ENCODE measurements at places on chromosomes 3 and 15.

GRCh38 chr3:170442947-170443346, 24.3 kb downstream of the CLDN11 start:
- no peak for DNase-seq

GRCh38 chr15:71612397-71612722, 198.0 kb upstream of the NR2E3 start:
- peak; percentile 63 for DNase-seq

DNA sequence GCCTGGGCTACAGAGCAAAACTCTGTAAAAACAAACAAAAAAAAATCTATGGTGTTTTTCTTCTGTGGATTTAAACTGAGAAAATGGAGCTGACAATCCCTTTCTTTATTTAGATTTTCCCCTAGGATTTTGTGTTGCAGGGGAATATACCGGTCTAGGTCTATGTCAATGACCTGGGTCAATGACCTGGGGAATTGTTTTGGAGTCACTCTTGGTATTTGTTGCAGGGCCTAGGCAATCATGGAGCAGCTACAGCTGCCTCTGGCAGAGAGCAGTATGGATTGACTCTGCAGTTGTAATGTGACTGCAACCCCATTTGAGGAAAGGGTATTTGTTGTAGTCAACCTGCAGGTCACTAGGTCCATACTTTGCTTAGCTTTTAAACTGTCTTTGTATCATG, 37.6 kb upstream of the SLC7A14 start:
- DNase-seq: no peak

GRCh38 chr3:127077068-127077467, 94.2 kb downstream of the PLXNA1 start:
- no peak for DNase-seq

DNA sequence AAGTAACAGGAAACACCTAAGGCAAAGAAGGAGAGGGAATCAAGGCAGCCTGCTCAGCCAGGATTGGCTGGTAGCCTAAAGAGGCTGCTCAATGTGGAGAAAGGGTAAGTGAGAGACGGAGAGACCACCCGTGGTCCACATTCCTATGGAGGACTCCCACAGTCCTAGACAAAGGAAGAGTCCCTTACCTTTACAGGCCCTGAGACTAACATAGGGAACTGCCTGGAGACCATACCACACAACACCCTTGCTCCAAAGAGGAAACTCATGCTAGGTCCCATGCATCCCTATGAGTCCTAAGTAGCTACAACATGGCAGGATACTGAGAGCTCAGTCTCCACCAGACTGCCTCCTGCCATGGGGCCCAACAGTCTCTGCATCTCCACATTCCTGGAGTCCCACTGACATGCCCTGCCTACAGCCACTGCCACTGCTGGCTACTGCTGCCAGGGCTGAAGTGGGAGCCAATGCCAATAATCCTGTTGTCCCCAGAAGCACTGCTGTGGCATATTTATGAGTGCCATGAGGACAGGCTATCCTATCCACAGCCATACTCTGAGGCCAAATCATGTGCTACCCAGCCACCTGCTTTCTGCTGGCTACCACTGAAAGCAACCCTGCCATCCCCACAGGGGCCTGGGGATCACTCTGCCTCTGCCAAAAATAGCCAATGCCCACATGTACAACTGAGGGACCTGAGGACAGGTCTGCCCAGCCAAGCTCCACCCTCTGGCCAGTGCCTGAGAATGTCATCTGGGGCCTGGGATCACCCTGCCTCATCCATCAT, 45.0 kb downstream of the COPS2 start:
- no peak for DNase-seq

GRCh38 chr3:118380576-118380975, 654.1 kb downstream of the IGSF11 start:
- DNase-seq: no peak

- no peak for DNase-seq
Observed at GRCh38 chr3:174444391-174444790, 414.7 kb upstream of the NAALADL2 start.

DNA sequence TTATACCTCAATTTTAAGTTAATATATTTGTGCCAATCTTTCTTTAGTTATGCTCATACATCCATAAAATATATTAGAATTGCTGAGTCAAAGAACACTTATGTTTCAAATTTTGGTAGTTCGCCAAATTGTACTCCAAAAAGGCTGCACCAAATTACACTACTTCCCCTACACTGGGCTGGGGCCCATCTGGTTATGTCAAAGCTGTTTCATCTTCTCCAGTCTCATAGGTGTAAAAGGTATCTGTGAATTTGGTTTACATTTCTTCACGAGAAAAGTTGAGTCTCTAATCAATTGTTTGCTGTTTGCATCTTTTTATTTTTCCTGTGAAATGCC, 706 bp downstream of the FSIP1 start:
- peak; percentile 23 for DNase-seq

DNA sequence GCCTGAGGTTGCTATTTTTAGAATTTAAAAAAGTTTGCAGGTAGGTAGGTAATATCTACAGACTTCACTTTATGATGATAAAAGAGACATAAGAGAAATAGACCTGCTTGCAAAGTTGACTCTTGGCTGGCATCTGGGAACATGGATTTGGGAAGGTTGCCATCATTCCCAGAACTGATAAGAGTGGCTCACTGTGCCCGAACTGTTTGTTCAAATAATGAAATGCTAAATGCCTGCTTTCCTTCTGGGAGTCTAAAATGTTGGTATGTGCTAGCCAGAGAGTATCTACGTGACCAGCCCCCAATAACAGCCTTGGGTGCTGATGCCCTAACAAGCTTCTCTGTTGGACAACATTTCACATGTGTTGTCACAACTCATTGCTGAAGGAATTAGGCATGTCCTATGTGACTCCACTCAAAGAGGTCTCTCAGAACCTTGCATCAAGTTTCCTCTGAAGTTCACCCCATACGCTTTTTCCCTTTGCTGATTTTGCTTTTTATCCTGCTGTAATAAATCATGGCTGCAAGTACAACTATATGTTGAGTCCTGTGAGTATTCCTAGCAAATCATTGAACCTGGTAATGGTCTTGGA, 95.5 kb downstream of the FHIT start:
- no peak for DNase-seq

- DNase-seq: no peak
Observed at GRCh38 chr3:21703291-21703690, 47.7 kb downstream of the ZNF385D start.

DNA sequence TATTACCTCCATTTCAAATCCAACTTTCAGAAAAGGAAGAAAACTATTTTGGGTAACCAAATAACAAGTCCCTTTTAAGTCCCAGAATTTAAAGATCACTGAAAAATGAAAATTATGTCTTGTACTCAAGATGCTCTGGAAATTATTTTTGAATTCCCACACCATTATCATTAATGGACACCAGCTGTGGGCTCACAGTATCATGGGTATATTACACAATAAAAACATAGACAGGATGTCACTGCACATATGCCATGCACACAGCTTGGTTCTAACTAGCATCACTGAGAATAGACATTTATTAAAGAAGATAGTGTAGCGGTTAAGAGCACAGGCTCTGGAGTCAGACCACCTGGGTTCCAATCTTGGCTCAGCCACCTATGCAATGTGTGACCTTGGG, 130.4 kb downstream of the FRMD5 start:
- DNase-seq: no peak

DNA sequence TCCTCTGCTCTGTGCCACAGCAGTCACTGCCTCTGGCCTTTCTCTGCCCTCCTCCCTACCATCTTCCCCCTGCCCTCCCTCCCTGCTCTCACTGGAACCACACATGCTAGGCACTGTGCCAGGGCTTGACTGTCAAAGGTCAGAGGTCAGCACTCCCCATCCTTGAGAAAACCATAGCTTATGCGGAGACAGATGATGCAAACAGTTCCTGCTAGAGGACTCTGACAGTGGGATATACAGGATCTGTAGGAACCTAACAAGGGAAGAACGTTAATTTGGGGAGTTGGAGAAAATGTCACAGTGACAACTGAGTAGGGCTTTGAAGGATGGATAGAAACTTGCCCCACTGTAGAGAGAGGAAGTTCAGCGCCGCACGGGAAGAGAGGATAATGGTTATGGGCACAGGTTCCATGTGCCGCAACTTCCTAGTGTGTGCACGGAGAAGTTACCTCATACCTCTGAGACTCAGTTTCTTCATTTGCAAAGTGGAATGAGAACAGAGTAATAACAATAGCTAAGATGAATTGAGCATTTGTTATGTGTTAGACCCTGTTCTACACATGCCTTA, 29.3 kb upstream of the XYLB start:
- DNase-seq: no peak

DNA sequence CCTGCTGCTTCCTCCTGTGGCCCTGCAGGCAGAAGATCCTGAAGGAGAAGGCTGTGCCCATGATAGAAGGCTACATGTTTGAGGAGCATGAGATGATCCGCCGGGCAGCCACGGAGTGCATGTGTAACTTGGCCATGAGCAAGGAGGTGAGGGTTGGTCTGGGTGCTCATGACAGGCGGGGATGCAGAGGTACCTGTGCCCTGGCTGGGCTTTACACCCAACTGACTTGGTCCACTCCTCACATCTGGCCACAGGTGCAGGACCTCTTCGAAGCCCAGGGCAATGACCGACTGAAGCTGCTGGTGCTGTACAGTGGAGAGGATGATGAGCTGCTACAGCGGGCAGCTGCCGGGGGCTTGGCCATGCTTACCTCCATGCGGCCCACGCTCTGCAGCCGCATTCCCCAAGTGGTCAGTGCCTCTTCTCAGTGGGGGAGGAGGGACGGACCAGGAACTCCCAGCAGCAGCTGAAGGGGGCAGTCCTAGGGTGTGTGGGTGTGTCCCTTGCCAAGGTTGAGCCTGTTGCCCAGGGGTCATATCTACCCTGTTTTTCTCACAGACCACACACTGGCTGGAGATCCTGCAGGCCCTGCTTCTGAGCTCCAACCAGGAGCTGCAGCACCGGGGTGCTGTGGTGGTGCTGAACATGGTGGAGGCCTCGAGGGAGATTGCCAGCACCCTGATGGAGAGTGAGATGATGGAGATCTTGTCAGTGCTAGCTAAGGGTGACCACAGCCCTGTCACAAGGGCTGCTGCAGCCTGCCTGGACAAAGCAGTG, 1.6 kb upstream of the RCCD1 start:
- no peak for DNase-seq

- no peak for DNase-seq
Observed at GRCh38 chr3:62051506-62051905, 321.8 kb downstream of the FEZF2 start.

DNA sequence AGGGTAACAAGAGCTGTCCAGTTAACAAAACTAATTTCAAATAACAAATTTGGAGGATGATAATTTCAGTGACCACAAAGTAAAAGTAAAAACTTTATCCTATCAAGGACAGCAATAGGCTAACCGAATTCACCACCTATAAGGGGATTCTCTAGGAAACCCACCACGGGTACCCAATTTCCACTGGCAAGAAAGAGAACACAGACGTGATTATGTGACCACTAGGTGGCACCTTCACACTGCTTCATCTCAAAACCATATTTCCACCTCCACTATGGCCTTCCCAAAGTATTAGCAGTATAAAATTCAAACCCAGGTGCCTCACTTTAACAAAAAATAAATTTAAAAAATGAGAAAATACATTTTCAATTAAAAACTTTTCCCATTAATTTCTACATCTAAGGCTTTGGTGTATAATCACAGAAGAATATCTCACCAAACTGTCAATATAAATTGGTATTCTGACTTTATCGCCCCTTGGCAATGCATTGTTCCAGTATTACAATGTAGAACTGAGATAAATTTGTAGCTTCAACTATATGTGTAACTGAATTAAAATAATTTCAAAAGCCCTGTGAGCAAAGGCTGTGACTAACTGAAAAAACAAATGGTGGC, 96.5 kb downstream of the FSIP1 start:
- peak; percentile 70 for DNase-seq
